ENCODE measurements at places on chromosomes 3 and 15. TPM values are rescaled to one million over a fixed set of nuclear protein-coding genes. Genes with fewer than 3 reads are reported as not detected.

DNA sequence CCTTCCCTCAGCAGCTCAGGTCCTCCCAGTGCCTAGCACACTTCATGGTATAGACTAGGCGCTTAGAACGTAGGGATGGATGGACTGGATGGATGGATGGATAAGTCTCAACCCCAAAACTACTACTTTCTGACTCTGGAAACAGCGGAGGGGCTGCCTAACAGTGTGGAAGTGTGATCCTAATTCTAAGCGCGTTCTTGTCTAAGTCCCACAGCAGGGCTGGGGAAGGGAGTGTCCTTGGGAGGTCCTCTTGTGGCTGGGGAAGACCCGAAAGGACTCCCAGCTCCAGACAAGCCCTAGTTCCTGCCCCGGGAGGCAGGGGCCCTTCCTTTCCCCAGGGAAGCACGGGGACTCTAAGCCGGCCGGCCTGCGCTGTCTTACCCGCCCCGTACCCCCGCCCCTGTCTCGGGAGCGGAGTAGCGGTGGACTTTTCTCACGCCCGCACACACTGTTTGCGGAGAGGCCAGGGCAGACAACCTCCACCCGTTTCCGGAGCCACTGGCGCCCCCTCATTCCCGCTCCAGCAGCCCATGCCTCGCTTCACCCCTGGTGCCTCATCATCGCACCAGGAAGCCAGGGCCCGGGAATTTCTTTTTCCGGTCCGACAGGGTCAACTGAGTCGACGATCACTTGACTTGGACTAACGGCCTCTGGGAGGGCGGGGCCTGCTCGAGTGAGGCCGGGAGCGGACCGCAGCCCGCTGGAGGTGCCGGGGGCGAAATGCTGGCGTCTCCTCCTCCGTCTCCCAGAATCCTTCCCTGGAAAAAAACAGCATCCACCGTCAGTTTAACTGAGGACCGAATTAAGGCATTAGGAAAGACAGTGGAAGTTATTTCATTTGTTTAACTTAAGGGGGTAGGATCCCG is 133.3 kb downstream of the TBC1D2B start:
- DNase-seq = no peak

DNA sequence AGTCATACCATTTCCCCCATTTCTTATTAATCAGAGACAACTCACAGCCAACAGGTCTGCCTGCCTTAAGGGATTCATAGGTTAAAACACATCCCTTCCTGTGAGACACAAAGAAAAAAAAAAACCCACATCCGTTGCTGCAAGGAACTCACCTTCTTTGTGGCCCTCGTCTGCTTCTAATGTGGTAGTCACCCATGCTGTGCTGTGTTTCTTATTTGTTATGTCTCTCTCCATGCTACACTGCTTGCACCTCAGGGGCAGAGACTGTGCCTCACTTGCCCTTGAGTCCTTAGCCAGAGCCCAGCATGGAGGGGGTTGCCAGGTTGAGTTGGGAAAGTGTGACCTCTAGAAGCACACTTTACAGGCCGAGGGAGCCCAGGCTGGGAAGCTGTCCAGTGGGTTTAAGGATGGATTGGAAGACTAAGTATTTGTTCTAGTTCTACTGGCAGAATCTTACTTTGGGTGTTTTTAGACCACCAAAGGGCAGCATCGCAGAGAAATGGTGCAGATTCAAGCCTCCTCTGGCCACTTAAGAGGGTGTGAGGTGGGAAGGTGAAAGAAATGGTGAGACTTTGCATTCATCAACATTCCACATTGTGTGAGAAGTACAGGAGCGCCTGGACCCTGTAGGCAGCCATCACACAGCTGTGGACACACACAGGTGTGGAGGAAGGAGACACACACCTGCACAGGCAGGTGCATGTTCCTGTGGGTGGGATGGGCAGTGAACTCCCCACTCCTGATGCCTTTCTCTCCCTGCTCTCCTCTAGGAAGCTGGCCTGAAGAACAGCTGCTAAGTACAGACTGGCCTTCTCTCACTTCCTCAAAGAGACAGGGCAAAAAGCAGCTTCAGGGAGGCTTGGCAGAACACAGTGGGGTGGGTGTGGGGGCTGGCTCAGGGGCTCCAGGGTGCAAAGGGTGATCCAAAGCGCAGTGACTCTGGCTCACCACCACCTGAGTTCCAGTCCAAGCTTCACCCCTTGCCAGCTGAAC is 48.8 kb downstream of the GLB1 start:
- no peak for DNase-seq

GRCh38 chr3:45055411-45056143 is 29.5 kb downstream of the CLEC3B start:
- no peak for DNase-seq

ARPP21 gene
- polyA plus RNA-seq = not detected

VILL gene
- 2.1 TPM for polyA plus RNA-seq

TIMP4 gene
- not detected for polyA plus RNA-seq

CCR8 gene
- 8.6 TPM for polyA plus RNA-seq
